ENCODE measurements at places on chromosomes 3 and 15.

GRCh38 chr15:26374806-26375205 is 398.1 kb downstream of the GABRB3 start:
- DNase-seq = no peak

- DNase-seq = no peak
These were observed 985.6 kb downstream of the EPHA3 start for GRCh38 chr3:90092994-90093393.

- DNase-seq = no peak
These were observed 154.4 kb downstream of the KCNAB1 start for GRCh38 chr3:156274791-156275190.

GRCh38 chr3:72494626-72495025 is 353.6 kb downstream of the SHQ1 start:
- DNase-seq = no peak

DNA sequence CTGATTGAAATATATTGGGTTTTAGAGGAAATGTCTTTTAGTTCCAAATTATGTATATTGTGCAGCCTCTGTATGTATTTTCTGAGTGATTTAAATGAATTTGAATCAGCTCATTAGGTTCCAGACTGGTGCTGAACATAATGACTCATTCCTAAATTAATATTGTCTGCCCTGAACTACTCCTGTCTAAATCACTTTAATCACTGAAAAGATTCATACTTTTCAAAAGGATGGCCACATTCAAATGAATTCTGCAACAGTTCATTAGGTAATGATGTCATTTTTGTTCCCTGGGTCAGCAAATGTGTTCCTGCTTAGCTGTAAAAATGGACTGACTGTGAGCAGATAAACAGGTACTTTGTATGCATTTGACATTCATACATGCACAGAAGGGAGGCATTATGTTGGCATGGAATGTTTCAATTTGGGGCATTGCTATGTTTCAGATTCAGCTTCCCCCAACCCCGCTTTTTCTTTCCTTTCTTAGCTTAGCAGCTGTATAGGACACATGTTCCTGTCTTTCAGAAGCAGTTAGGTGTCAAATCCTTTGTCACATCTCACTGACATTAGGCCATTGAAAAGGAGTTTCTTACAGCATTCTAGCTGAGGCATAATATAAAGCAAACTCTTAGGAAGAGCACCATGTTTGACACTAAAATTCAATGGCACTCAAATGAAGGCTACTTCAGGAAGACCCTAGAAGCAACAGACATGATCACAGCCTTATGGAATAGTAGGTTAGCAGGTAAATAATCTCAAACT is 318.5 kb upstream of the ARPP21 start:
- no peak for DNase-seq
